Amygdala (tissue), 56 donors: ENCODE measurements at places on chromosomes 3 and 15.

GRCh38 chr15:74168711-74169126 lies 4.8 kb upstream of the ISLR start:
- DNase-seq: no peak

GRCh38 chr3:52122491-52122890 lies 31.7 kb downstream of the POC1A start:
- no peak for DNase-seq

GRCh38 chr15:89947385-89947784 lies 34.6 kb upstream of the ARPIN start:
- DNase-seq: no peak

DNA sequence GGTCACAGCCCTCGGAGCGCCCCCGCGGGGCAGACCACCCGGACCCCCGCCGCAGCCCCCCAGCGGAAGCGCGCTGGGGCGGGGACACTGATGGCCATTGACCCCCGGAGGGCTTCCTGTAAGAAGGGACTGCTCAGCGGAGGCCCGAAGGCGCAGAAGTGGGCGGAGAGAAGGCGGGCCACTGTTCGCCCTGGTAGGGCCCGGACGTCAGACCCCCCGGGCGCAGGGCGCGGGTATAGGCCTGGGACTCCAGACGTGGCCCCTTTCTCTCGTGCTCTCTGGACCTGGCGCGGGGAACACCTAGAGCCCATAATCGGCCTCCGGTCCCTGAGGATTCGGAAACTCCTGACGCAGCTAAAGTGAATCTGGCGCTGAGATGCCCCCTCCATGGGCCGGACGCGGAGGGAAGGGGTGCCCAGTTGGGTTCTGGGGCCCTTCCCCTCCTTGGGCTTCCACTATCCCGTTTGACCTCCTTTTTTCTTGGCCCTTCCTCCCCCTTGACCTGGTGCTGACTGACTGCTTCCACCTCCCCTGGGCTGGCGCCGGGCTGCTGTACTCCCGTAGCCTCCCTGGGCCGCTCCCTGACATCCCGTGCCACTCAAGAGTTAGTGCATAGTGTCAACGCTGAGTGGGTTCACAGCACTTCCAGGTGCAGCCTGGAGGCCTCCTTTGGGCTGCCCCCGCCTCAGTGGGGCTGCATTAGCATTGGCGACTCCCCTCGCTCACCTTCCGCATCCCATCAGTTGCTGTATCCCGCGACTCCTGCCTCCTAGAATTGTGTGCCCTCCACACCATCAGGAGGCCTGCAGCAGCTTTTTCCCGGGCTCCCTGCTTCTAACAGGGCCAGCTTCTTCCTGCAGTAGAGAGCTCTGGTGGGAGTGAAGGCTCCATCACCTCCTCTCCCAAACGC lies 694 bp downstream of the ABTB1 start:
- DNase-seq: no peak

GRCh38 chr3:143366672-143367071 lies 247.1 kb downstream of the CHST2 start:
- no peak for DNase-seq

GRCh38 chr3:111465081-111465670 lies 76.8 kb upstream of the CD96 start:
- DNase-seq: no peak

DNA sequence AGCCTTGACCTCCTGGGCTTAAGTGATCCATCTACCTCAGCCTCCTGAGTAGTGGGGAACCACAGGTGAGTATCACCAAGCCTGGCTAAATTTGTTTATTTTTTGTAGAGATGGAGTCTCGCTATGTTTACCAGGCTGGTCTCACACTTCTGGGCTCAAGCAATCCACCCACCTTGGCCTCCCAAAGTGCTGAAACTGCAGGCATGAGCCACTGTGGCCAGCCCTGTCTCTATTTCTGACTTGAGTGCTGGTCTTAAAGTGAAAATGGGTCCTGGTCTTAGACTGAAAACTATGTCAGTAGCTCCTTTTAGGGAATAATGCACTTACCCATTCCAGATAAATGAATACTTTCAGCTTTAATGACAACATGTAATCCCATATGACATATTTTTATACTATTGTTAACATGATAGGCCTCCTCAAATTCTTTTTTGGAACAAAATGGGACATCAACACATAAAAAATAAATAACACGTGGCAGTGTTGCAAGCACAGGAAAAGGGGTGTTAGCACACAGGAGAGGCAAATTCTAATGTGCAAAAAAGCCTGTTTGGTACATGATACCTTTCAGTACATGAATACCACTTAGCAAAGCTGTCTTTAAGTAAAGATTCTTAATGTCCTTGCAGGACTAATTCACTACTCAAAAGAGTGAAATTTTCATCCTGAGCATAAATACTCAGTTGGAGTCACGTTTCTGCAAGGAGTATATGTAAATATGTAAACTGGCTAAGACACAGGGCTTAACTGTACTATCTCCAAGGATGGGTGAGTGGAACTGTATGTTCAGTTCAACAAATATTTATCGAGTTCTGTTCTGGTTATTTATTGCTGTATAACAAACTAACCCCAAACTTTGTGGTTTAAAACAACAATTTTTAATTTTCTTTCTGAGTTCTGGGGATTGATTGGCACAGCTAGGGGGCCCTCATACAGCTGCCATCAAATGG lies 194.7 kb downstream of the NR1D2 start:
- no peak for DNase-seq

GRCh38 chr3:24846286-24846860 lies 351.7 kb upstream of the THRB start:
- no peak for DNase-seq

- no peak for DNase-seq
Observed at GRCh38 chr3:64501298-64501906, 186.4 kb downstream of the ADAMTS9 start.

DNA sequence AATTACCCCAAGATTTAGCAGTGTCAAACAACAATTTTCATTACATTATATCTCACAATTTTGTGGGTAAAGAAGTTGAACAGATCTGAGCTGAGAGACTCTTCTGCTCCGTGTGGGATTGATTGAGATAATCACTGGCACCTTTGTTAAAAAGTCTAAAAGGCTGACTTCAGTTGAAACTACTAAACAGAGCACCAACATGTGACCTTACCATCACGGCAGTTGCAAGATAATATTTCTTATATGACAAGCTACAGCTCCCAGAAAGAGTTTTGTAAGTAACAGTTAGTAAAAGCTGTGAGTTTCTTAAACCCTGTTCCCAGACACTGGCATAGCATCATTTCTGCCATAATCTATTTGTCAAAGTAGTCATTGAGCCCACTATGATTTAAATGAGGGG lies 25.0 kb downstream of the CGGBP1 start:
- DNase-seq: no peak

DNA sequence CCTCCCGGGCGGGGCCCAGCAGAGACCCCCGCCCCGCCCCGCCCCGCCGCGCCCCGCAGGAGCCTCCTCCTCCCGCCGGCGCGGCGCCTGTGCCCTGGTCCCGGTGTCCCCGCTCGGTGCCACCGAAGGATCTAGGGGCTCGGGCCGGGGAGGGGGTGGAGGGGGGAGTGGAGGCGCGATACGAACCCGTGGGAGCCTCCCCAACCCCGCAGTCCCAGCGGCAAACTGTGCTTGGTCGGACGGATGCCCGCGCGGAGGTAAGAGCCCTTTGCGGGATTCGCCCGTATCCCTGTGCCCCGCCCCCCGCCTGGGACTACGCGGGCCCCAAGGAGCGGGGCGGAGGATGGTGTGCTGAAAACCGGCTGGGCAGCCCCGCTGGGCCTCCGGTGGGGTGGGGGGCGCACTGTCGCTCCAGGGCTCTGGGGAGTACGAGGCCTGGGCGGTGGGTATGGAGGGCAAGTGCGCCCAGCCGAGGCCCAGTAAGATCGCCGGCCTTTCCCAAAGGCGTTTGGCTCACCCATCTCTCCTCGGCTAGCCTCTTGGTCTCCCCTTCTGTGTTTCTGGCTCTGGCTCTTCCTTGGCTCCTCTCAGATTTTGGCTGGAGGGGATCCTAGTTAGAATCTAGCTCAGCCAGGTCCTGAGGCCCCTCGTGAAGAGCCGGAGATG lies 65.6 kb upstream of the POLG start:
- no peak for DNase-seq

DNA sequence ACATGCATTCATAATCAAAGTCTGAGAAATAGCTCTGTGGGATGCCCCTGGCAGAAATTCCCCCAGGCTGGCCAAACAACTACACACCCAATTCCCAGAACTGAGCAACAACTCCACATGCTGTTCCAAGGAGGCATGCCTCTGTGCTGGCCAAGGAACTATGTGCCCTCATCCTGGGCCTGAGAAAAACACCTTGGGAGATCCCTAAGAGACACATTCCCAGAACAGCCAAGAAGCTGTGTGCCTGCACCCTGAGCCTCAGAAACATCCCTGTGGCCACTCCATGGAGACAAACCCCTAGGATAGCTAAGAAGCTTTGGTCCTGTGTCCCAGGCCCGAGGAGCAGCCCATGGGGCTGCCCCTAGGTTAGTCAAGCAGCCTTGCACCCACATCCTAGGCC lies 92.3 kb upstream of the MME start:
- DNase-seq: no peak

DNA sequence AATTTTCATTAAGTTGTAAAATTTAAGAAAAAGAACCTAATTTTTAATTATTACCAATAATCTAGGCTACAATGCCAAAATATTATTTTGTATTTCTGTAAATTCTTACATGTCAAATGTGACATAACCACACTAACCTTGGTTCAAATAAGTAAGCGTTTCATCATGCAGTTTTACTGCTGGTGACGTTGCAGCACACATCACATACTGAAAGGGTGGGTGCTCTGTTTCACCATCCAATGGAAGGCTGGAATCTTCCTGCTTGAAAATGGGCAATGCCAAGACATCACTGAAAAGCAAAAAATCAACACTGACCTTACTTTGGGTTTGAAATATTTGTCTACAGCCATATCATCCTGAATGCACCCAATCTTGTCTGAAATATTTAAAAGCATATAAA lies 14.8 kb downstream of the UBP1 start:
- no peak for DNase-seq

DNA sequence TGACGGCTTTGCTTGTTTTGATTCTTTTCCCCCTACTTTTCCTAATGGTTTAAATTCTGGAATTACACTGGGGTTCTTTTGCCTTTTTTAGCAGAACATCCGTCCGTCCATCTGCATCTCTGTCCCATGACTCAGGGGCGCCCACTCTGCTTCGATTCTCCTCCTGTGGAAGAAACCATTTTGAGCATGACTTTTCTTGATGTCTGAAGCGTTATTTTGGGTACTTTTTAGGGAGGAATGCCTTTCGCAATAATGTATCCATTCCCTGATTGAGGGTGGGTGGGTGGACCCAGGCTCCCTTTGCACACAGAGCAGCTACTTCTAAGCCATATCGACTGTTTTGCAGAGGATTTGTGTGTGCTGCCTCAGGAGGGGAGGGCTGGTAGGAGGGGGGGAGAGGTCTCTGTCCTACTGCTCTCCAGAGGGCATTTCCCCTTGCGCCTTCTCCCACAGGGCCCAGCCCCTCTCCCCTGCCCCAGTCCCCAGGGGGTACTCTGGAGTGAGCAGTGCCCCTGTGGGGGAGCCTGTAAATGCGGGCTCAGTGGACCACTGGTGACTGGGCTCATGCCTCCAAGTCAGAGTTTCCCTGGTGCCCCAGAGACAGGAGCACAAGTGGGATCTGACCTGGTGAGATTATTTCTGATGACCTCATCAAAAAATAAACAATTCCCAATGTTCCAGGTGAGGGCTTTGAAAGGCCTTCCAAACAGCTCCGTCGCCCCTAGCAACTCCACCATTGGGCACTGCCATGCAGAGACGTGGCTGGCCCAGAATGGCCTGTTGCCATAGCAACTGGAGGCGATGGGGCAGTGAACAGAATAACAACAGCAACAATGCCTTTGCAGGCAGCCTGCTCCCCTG lies 19.5 kb upstream of the BSN start:
- DNase-seq: peak; percentile 57

DNA sequence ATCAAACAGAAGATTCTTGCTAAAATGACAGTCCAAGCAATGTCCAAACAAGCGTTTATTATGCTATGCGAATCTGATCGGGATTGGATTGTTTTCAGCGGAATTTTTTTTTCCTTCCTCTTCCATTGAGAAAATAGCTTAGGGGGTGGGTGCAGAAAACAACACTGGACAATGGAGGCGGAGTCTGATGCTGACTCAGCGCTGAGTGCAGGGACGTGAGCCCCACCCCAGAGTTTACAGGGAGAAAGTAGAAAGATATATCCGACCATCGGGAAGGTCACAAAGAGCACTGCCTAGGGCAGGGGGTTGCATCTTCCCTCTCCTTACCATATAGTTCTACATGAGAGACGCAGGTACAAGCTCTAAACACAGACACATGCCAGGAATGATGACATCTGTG lies 117.0 kb downstream of the FOXP1 start:
- no peak for DNase-seq

DNA sequence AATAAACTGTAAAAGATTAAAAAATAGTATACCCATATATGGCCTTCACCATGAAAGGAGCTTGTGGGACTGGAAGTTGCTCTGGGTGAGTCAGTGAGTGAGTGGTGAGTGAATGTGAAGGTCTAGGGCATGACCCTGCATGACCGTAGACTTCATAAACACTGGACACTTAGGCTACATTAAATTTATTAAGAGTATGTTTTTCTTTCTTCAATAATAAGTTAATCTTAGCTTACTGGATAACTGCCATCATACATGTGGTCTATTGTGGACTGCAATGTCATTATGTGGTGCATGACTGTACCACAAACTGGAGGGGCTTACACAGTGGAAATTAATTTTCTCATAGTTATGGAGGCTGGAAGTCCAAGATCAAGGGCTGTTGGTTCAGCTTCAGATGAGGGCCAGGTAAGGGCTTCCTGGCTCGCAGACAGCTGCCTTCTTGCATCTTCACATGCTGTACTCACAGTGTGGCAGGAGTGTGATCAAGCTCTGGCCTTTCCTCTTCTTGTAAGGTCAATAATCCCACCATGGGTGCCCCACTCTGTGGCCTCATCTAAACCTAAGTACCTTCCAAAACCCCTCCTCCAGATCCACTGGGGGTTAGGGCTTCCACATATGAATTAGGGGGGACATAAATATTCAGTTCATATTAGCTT lies 40.8 kb upstream of the PRR23E start:
- DNase-seq: no peak

- no peak for DNase-seq
Observed at GRCh38 chr3:37766797-37767776, 94.6 kb upstream of the CTDSPL start.

- DNase-seq: no peak
Observed at GRCh38 chr15:55872471-55872870, 120.9 kb downstream of the NEDD4 start.

- no peak for DNase-seq
Observed at GRCh38 chr3:86225461-86225860, 765.5 kb downstream of the VGLL3 start.

GRCh38 chr15:65926459-65926858 lies 57.2 kb downstream of the RAB11A start:
- no peak for DNase-seq

GRCh38 chr3:4997946-4998345 lies 18.7 kb downstream of the BHLHE40 start:
- no peak for DNase-seq

GRCh38 chr3:123562547-123562946 lies 22.3 kb downstream of the HACD2 start:
- no peak for DNase-seq

GRCh38 chr3:109137761-109138160 lies 1.2 kb downstream of the C3orf85 start:
- DNase-seq: no peak

GRCh38 chr3:187747506-187747905 lies 2.2 kb upstream of the BCL6 start:
- no peak for DNase-seq
